ENCODE measurements at places on chromosomes 2 and 18. TPM values are rescaled to one million over a fixed set of nuclear protein-coding genes. Genes with fewer than 3 reads are reported as not detected.

KCNJ13 gene
- not detected for total RNA-seq

MAPRE2 gene
- 12.3 TPM for total RNA-seq

BMP10 gene
- not detected for total RNA-seq

MBOAT2 gene
- total RNA-seq: 47.7 TPM

ANKRD62 gene
- not detected for total RNA-seq
